GM20000 (cell line): ENCODE measurements at places on chromosomes 5 and 9.

GRCh38 chr5:142303565-142303964, 21.3 kb downstream of the SPRY4 start:
- no peak for DNase-seq

GRCh38 chr9:7097040-7097715, 339.4 kb downstream of the KDM4C start:
- DNase-seq, result no peak

- no peak for DNase-seq
These were observed 17.9 kb upstream of the LHX6 start for GRCh38 chr9:122246666-122247065.

DNA sequence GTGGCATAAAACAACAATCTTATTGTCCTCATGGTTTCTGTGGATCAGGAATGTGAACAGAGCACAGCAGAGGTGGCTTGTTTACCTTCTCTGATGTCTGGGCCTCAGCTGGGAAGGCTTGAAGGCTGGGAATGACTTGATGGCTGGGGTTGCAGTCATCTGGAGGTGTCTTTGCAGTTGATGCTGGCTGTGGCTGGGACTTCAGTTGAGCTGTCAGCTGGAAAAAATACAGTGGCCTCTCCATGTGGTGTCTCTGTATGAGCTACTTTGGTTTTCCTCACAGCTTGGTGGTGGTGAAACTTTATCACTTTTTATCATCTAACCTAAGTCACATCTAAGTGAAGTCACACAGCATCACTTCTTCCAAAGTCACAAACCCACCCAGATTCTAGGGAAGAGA, 24.7 kb upstream of the STX17 start:
- no peak for DNase-seq

- no peak for DNase-seq
These were observed 42.6 kb downstream of the CETN3 start for GRCh38 chr5:90366948-90367347.
